HT-29 (cell line): ENCODE measurements at places on chromosomes 11 and 22. TPM values are rescaled to one million over a fixed set of nuclear protein-coding genes. Genes with fewer than 3 reads are reported as not detected.

The DCHS1 gene
- 0.05 and 0.18 TPM in 2 replicates for total RNA-seq

The OR2AG1 gene
- not detected in 2 replicates for total RNA-seq

The AKIP1 gene
- total RNA-seq: 19.3 and 26.3 TPM in 2 replicates

- DNase-seq: peak; percentile 89
These were observed 36.9 kb upstream of the CLPB start for GRCh38 chr11:72471005-72471898.

- no peak for DNase-seq
These were observed 84.4 kb downstream of the GALNT18 start for GRCh38 chr11:11537372-11537771.

- DNase-seq: no peak
These were observed 18.4 kb downstream of the MTMR3 start for GRCh38 chr22:29901354-29901753.

GRCh38 chr11:1207401-1208143 lies 15.3 kb upstream of the MUC5B start:
- DNase-seq: no peak

DNA sequence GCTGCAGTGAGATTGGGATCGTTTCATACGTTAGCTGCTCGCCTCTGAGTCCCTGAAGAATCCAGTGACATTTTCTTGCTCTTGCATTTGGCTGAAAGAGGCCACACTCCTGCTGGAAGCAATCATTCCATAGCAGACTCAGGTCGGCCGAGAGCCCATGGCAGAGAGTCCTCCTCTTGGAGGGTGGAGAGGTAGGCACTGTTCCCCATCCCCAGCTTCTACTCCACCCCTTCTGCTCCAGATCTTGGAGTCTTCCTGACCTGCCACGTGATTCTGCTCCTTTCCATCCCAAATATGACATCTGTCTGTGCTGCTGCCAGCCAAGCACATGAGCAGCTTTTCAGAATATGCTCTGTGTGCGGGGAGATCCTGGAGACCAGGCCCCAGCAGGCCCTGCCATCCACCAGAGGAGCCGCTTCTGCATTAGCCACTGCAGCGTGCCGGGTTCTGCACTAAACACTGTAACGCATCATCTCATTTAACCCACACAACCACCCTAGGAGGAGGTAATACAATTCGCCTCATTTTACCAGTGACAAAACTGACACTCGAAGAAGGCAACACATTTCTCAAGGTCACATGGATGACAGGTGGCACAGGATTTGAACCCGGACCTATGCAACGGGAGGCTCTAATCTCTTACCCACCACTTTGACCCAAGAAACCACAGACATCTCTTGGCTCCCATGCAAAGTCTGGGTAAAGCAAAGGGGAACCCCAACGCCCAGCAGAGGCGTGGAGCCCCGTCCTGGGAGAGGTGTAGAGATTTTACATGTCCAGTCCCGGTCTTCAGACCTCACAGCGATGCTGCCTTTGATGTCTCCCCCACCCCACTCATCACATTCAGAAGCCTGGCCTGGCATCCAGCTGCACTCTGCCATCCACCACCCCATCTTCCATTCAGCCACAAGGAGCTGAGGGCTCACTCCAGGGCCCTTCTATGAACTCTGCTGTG lies 78.8 kb downstream of the FEZ1 start:
- DNase-seq: no peak

The LRRC55 gene
- total RNA-seq: not detected in 2 replicates

- no peak for DNase-seq
These were observed 521.0 kb downstream of the ETS1 start for GRCh38 chr11:128066399-128066798.

The OR5P2 gene
- not detected in 2 replicates for total RNA-seq

DNA sequence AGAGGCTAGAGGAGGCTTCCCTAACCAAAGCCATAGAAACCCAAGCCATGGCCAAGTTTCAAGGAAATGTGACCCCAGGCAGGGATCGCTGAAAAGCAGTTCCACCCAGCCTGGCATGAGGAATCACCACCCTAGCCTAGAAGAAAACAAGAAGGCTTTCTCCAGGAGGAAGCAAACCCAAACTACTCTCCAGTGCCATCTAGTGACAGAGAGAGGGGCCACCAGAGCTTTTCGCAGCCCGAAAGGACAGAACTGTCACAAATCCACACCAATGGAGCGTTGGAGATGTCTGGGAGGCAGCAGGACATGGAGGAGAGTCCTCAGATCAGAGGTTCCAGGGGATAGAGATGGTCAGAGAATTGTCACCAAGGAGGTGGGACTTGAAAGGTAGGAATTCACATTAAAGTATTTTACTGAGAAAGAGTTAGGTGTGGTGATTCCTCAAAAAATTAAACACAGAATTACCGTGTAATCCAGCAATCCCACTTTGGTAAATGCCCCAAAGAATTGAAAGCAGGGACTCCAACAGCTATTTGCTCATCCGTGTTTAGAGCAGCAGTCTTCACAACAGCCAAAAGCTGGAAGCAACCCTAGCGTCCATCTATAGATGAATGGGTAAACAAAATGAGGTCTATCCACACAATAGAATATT lies 67.3 kb upstream of the NUP50 start:
- DNase-seq: peak; percentile 72

DNA sequence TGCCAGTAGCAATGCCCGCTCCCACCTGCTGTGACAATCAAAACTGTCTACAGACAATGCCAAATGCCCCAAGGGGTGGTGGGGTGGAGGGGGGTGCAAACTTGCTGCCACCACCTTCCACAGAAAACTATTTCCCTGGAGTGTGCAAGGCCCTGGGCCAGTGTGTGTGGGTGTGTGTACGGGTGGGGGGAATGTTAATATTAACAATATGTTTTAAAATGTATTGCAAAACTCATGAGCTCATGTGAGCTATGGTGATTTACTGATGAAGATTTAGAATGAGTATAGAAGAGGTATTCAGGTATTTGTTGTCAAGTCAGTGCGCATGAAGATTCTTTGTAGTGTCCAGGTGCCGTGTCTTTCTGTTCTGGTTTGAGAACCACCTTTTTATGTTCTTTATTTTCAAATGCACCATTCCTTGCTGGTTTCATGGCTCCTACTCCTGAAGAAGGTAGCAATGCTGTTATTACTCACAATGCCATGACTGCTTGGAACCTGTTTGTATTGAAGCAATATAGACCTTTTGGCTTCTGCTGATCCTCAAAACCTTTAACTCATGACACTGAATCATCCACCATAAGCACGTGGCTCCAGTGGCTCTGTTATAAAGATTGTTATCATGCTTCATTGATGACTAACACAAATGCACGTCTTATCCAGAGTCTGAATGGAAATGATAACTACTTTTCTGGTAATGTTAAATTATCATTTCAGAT lies 29.9 kb upstream of the AQP11 start:
- peak; percentile 60 for DNase-seq

The JAML gene
- total RNA-seq: 0.10 TPM in 1 of 2 replicates, not detected in the other

DNA sequence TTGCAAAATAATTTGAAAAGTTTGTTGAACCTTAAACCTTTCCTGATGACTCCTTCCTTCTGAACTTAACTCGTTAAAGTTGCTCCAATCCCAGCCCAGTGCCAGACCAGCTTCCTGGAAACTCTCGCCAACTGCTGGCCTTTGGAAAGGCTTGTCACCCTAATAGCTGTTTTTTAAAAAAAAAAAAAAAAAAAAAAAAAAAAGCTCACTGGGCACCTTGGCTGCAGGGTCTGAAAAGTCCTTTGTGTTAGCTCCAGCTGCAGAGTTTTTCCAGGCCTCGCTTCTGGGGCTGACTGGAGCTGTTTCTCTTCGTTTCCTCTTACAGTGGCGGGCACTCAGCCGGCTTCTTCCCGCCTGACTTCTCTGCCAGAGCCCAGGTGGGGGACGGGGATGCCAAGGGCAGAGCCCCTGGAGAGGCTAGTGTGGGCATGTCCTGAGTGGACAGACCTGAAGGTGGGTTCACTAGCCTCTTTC lies 25.1 kb downstream of the KCNQ1OT1 start:
- DNase-seq: no peak

DNA sequence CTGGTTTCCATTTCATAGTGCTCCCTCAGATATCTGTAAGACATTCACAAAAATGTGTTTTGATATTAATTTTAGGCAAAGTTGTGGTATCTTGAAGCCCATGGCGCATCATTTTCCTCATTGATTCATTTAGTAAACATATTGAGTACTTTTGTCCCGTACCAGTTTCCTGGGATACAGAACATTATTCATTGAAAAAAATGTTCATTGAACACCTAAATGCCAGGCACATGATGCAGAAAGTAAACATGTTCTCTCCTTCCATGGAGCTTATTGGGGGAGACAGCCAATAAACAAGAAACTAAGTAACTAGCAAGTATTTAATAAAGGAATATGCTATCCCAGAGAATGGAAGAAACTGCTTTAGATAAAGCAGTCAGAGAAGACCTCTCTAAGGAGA lies 195.0 kb downstream of the UVRAG start:
- no peak for DNase-seq
